ENCODE measurements at places on chromosomes 1 and 21. TPM values are rescaled to one million over a fixed set of nuclear protein-coding genes. Genes with fewer than 3 reads are reported as not detected.

The KRTAP10-11 gene
- total RNA-seq = not detected

DNA sequence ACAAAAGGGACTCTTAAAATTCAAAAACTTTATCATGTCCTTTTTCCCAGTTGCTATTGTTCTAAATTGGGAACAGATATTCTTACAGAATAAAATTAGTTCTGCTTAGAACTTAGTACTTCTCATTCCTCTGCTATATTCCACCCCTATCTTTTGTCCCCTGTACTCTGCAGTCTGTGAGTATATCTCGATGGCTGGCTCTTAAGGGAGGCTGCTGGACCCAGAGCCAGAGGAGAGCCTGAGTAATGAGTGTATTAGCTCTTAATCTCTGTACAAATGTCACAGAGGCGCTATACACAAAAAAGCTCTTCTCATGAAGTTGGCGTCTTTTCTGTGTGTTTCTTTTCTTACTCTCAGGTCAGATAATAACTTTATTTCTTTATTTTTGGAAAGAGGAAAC is 423.4 kb downstream of the ZP4 start:
- DNase-seq = no peak

The CFHR5 gene
- total RNA-seq = not detected

- DNase-seq = peak; percentile 15
Observed at GRCh38 chr1:47694011-47694890, 256.4 kb downstream of the FOXD2 start.

DNA sequence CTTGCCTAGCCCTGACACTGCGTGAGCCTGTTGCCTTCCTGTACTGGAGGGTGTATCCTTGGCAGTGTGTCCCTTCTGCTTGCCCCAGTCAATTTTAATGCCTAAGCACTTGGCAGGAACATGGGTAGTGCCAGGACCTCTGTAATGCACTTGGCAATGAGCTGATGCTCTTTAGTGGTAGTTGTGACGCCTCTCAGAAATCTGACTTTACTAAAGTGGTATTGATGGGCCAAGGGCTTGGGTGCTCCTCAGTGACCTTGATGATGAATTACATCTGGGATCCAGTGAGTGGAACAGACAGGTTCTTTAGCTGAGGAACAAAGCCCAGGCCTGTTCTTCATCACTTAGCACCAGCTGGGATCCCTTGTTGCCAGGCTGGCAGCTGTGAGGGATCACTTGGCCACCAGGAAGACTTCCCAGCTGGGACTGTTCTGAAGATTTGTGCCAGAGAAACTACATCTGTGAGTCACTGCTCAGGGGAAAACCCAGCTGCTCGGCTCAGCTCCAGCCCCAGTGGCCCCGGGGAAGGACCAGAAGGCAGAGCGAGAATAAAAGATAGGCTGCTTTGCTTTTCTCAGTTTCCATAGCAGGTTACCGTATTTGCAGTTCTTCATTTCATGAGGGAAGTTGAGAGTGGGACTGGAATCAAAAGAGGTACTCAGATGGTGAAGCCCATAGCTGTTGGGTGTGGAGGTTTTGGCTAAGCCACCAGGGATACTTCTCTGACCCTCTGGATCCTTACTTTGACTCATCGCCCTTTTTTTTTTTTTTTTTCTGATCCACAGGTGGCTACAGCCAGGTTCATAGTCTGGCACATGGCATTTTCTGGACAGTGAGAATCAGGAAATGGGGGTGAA is 28.5 kb upstream of the KCNA2 start:
- peak; percentile 77 for DNase-seq

DNA sequence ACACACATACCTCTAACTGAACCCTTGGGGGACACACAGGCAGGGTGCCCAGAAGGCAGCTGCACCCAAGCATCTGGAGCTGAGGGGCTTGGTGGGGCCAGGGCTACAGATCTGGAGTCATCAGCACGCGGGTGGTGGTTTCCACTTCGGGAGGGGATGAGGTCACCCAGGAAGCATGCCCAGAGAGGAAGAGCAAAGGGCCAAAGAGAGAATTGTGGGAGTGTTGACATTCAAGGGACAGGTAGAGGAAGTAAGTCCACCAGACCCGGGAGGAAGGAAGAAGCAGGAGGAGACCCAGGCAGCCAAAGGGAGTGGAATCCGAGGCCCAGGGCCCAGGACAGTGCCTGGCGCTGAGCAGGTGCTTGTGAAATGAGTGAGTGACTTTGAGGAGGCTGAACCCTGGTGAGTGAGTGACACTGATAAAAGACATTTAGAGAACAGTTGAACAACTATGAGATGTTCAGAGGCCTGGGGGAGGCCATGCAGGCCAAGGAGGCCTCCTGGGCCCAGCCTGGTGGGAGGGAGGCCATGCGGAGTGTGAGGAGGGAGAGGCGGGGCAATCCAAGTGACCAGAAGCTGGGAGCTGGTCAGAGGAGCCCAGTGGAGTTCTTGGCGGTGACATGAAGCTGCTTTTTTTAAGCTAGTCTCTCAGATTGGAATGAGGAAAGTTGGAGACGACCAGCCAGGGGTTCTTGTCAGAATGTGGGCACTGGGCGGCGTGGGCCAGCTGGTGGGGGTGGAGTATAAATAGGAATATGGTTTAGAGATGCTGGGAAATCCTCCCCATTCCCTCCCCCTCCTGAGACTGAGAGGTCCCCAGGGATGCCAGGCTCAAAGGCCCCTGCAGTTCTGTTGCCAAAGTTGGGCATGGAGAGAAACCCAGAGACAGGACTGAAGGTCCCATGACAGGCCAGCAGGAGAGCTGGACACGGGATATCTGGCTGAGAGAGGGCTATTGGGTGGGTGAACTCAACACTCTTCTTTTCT is 7.9 kb downstream of the CDK18 start:
- peak; percentile 35 for DNase-seq

GRCh38 chr1:204520834-204521709 is 4.9 kb downstream of the MDM4 start:
- no peak for DNase-seq

DNA sequence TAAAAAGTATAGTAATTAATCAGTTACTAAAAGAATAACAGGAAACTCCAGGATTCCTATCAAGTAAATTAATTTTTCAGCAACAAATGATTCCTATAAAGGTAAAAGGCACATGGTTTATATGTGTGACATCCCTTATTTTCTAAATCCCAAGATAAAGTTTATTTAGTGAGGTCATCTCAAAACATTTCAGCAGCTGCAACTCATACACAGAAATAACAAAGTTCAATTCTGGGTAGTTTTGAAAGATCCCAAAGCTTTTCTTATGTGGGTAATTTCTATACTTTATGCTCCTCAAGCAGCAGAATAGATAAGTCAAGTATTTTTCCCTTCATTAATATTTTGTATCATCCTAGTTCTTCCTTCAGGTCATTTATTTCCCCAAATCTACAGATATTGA is 117.7 kb downstream of the EIF4G3 start:
- no peak for DNase-seq

DNA sequence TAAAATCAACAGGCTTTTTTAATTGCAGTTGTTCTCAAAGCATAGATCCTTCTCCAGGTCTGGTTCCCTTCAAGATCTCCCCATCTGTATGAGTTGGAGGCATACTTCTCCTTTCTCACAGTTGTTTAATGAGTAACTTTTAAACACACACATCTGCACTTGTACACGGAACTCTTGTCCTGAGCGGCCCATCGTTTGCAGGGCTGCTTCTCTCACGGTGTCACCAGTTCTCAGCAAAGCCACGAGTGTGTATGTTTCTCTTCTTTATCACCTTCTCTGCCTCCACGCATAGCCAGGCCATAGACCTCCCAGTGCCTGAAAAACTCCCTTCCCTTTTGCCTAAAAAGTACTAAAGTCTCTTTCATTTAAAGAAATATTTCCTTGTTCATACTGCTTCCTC is 68.7 kb upstream of the ROR1 start:
- no peak for DNase-seq

The POLR3C gene
- 23.0 TPM for total RNA-seq

DNA sequence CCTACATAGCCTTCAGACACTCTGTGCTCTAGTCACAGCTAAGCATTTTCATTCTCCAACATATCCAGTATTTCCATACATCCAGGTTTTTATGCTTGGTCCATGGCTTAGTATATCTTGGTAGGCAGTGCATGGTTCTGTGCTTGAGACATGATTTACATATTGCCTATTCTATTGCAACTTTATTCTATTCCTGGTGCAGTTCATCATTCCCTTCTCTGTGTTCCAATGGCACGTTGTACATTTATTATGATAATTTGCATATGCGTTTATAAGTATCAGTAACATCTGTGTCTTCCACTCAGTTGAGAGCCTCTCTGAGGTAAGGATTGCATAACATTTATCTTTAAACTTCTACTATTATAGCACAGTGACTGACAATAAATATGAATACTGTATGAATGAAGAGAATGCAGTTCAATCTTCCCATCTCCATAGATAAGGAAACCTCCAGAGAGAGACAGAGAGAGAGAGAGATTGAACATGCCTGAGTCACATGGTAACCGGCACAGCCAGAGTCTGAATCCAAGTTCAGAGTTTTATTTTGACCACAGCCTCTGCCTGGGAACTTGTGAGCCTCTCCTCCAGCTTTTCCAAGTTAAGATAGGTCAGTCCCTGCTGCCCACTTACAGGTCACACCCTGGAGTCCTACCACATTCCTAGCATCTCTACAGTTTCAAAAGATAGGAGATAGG is 41.5 kb downstream of the PLPPR5 start:
- DNase-seq = no peak

The SZRD1 gene
- 30.4 TPM for total RNA-seq

- no peak for DNase-seq
Observed at GRCh38 chr1:115099693-115100050, 10.4 kb upstream of the TSPAN2 start.

- no peak for DNase-seq
Observed at GRCh38 chr1:197302775-197303174, 34.7 kb downstream of the CRB1 start.

All from upper lobe of left lung (tissue), 6 donors.